CD4-positive, alpha-beta T cell treated with Interleukin-1 beta for 1 hour (primary cell): ENCODE measurements at places on chromosomes 3 and 15.
A peak's percentile ranks its signal among the peaks of the same experiment; 100 is the strongest.

GRCh38 chr3:141080431-141080830 lies 29.3 kb downstream of the SPSB4 start:
- no peak for DNase-seq

- no peak for DNase-seq
Observed at GRCh38 chr3:177071496-177072156, 125.7 kb downstream of the TBL1XR1 start.

- no peak for DNase-seq
Observed at GRCh38 chr3:58507356-58508078, 15.6 kb downstream of the KCTD6 start.

DNA sequence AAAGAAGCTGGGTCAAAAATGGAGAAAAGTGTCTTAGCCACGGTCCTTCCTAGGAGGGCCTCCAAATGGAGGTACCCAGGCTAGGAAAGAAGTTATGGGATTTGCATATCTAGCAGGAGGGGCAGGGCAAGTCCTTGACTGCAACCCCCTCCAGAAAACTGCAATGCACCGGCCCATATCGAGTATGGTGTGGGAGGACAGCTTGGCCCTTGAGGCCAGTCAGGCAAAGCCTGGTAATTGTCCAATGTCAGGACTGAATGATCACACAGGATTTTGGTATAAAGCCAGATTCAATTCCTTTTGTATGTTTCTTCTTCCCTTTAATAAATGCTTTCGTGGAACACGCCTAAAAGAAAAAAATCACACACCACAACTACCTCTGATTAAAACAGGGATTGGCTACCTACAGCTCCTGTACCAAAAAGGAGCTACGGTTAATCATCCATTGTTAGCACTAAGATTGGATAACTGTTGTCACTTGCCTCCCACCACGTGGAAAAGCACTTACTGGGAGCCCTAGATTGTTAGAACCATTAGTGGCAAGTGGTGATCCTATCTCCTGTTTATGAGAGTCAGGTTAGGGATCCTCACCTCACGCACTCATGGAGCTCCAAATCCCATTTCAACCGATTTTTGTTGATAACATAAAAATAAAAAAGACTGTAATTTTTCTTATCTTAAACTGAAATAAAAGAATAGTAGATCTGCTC lies 1.2 kb downstream of the ZNF770 start:
- no peak for DNase-seq

DNA sequence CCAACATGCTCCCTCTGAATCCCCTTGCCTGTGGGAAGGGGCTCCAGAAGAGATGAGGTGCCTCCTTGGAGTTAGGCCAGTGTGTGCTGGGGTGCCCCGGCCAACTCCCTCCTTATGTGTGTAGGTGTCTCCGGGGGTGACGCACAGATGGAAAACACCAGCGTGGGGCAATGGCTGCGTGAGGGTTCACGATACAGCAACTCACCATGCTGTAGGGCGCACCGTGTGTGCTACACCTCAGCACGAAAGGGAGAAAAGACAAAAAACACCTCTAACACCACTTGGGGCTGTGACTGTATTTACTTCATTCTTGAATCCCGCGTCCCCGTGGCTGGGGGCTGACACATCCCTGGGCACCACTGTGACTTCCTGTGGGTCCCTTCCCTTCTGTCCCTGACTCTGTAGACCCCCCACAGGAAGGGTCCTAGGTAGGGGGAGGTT lies 1.6 kb upstream of the CALML4 start:
- no peak for DNase-seq

GRCh38 chr3:122183893-122184590 lies 574 bp downstream of the CASR start:
- no peak for DNase-seq

- no peak for DNase-seq
Observed at GRCh38 chr3:184241447-184242296, 7.1 kb downstream of the ALG3 start.

- no peak for DNase-seq
Observed at GRCh38 chr15:70875001-70875782, 17.0 kb downstream of the THAP10 start.

DNA sequence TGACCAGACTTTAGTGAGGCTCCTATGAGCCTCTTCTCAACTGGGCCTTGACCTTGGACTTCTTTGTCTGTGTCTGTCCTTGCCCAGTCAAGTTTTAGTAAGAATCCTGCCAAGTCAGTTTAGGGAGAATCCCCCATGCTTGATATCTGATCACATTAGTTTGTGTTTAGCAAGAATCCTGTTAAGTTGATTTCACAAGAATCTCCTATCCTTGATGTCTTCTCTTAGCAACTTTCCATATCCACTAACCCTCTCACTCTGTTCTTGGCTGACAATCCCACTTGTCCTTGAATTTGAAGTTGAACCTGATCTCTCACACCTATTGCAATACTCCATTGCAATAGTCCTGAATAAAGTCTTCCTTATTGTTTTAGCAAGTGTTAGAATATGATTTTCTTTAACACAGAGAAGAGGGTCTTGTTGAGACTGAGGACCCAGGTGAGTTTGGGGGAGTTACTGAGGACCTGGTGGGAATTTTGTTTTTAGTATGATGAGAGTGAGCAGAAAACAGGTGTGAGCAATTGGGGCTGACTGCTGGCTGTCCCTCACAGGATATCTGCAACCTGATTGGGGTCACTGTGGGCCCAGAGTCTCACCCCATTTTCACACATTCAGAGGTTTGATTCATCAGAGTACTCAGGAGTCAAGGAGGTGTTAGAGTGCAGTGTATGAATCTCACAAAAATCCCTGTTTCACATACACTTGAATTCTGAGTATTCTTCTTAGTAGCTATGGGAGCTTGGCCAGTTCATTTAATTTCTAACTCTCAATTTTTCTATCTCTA lies 39.9 kb upstream of the TNFAIP8L3 start:
- DNase-seq: no peak

DNA sequence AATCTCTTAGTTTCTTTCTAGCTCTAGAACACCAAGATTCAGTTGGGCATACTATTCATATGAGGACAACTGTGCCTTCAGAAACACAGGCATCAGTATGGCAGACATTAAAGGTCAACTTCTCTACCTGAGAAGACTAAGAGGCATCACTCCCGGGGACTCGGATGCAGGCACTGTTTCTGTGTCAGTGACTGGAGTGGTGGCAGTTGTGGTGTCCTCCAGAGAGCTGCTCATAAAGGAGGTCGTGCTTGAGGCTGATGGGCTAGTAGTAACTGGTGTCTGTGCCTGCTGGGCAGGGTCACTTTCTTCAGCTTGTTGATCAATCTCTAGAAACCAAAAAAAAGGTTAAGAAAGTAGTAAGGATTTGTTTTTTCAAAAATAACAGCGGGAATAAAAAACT lies 75.2 kb downstream of the FBXL22 start:
- DNase-seq: peak; percentile 10

DNA sequence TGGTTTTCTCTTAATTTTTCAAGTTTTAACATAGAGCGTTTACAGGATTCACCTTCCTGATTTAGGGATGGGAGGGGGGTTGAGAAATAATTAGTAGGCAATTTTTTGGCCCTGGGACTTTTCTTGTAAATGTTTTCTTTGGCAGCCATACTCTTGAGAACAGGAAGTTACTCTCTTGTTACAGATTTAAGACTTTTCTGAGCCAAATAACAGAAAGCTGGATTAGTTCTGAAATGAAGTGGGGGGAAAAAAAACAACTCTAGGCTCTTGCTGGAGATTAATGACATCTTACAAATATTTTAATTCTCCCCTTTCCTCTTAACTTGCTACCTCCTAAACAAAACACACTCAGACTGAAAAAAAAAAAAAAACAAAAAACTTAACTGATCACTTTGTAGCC lies 13.8 kb upstream of the POLR2M start:
- no peak for DNase-seq

- DNase-seq: no peak
Observed at GRCh38 chr3:28278918-28279317, 37.5 kb downstream of the CMC1 start.

DNA sequence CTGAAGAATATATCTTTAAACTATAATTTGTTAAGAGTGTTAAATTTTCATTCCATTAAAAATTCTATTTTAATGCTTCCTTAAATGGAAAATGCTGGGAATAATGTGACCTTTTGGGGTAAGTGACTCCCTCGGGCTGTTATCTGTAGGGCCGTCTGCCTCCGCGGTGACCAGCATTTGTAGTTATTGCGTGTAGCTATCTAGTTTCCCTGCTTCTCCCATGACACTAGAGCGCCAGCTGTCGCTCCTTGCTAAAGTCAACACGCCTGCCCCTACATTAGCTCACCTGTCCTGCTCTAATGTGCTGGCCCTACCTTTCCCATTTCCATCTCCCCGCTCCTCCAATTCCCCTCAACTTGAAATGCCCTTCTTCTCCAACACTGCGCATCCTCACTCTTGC lies 12.4 kb upstream of the CHRM5 start:
- no peak for DNase-seq

DNA sequence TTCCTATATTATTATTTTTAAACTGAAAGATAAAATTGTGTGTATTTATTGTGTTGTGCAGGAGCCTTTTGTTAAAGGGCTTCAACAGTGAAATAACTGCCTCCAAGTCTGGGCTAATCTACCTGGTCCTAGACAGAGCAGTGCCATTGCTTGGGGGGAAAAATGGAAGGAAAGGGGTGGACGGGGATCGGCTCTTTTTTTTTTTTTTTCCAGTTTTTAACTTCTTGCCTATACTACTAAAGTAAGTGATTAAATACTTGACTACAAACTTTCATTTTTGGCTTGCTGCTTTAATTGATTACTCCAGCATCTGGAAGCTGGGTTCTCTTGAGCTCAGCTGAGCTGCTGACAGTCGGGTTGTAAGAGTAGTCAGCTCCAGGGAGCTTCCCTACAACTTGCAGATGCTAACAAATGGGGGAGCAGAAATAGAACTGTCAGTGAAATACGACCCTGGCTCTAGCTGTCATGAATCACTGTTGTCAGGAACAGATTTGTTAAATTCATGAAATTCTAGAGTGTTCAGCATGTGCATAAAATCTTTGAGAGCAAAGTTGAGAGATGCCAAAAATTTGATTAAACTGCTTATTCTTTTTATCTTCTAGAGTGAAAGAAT lies 276.7 kb downstream of the ROBO1 start:
- DNase-seq: no peak

DNA sequence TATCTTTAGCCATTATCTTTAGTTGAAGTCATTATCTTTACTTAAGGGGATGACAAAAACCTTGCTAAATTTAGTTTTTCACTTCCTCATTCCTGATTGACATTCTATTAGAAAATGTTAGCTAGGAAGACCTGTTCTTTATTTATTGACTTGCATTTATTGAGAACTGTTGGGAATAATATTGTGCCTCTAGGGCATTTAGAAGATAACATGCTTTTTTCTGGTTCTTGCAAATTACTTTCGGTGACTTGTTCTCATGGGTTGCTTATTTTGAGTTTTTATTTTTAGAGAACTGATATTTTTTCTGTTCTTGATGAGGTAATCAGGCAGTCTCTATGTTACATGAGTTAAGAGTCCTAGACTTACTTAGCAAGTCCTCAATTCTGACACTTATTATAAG lies 48.3 kb upstream of the CTDSPL start:
- DNase-seq: no peak

DNA sequence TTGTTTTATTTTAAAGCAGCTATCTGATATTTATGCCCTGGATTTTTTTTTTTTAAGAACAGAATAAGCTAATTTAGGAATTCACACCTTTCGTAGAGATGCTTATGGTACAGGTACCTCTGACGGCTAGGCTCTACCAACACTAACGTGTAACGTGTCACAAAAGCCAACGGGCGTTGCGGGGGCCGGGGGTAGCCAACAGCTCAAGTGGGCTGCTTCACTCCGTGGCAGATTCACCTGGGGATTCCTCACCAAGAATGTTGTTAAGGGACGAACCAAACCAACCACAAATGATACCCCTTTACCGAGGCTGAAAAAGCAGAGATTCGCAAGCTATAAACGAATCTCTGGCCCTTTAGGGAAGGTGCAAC lies 1.0 kb downstream of the TMCC1 start:
- no peak for DNase-seq

DNA sequence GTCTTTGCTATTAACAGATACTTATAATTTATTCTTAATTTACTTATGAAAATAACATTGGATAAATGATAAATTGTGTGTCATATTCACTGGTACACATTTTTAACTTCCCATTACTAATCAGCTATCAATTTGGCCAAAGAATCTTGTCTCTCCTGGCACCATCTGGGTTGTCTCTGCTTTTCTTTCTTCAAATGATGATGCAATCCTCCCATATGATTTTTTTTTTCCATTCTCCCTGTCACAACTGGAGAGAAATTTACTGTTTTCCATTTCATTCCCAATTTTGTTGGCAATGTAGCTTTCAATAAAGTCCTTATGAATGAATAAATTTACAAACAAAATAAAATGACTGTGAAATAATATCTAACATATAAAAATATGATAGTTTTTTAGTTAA lies 743.7 kb upstream of the EPHA6 start:
- no peak for DNase-seq

- no peak for DNase-seq
Observed at GRCh38 chr15:42359985-42360384, 684 bp downstream of the CAPN3 start.

DNA sequence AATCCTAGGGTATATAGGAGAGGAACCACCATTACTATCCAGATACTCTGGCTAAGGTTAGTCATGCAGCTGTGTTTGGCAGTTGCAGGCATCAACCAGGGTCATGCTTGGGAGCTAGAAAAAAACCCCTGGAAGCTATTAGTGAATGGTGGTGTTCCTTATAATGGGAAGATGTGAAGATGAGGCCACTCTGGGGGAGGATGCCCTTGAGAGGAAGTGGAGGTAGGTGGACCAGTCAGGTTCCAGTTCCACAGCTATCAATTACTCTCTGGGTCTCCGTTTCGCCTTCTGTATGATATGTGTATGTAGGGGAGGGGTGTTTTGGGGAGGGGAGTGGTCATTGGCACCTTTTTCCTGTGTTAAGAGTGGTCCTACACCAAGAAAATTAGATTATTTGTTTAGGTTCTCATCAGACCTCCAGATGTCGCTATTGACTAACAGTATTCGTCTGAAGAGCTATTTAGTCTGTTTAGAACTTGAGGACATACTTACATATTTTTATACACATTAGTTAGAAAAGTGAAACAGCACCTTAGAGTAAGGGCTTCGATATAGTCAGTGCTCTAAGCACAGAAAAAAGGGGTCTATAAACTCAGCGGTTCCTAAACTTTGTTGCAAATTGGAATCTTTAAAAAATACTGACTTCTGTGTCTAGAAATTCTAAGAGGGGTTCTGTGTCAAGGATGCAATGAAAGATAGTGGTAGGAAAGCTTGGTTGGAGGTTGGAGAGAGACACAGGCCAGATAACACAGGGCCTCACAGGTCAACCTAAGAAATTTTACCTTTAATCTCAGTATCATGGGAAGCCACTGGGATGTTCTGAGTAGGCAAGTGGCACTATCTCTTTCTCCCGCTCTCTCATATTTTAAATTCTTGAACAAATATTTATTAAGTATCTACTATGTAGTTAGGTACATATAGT lies 9.1 kb upstream of the HPS3 start:
- no peak for DNase-seq

GRCh38 chr3:154954757-154955156 lies 125.4 kb upstream of the MME start:
- no peak for DNase-seq

DNA sequence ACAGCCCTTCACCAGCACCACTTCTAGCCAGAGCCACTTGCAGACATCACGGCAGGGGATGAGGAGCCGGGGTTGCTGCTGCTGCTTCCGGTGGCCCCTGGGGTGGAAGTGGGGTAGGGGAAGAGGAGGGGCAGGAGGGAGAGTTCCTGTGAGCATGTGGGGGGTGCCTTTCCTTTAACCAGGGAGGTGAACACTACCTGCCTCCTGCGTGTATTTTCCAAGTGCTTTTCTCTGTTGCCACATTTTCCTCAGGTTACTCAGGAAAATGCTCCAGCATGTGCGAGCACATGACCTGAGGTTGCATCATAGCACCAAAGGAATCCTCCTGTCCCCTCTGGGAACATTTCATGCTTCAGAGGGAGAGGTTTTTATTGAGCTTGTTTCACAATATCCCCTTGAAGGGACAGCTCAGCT lies 12.2 kb upstream of the SACM1L start:
- DNase-seq: peak; percentile 61
